ENCODE measurements at places on chromosomes 4 and X.

DNA sequence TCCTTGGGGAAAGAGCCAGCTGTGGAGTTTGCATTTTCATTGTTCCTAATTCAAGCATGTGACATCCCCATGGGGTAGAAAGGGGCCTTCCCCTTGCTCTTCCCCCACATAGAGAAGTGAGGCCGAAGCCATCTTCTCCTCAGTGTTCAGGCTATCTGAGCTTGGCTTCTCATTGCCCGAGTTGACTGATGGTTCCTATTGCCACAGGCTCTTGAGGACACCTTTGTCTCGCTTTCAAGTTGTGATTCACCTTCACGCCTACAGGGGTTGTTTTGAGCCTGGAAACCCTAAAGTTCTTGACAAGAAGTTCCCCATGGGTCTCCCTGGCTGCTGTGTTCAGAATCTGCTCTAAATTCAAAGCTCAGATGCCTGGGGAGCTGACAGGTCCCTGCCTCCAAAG, 25.0 kb downstream of the CCNQ start:
- no peak for DNase-seq

GRCh38 chr4:15756361-15756861, 21.7 kb upstream of the CD38 start:
- no peak for DNase-seq

GRCh38 chr4:145815626-145816025, 123.0 kb downstream of the ZNF827 start:
- DNase-seq = no peak

DNA sequence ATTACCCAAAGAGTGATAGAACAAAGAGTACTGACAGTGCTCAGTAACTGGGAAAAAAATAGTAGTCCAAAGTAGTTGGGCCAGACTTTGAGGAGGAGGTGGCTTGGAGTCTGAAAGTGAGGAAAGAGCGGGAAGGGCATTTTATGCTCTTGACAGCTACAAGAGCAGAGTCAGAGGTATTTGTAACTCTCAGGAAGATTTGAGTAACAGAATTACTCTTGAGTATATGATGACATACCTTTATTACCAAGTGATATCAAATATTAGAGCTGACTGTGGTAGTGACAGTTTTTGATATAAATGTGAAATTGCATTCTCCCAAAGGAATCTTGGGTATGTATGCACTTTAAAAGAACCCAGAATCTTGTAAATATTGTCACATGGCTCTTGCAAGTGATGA, 2.2 kb downstream of the SLAIN2 start:
- no peak for DNase-seq

Measured in NCI-H2081 treated with DMSO at 0.1 percent for 48 hours (cell line).